GM23248 (cell line): ENCODE measurements at places on chromosomes 16 and 17. TPM values are rescaled to one million over a fixed set of nuclear protein-coding genes. Genes with fewer than 3 reads are reported as not detected.

The OTOP2 gene
- not detected in 2 replicates for total RNA-seq

The SLC2A4 gene
- total RNA-seq, result not detected in 2 replicates

The AOC3 gene
- total RNA-seq, result 0.13 TPM in 1 of 2 replicates, not detected in the other

The PMP22 gene
- total RNA-seq, result 45.0 and 67.2 TPM in 2 replicates

The TMEM238L gene
- total RNA-seq, result not detected in 2 replicates
